Stimulated activated naive B cell treated with anti-CD40 and anti-IgM and Interleukin-4, amounts not matched to agents 10 μg/mL and 1 μg/mL and 100 μg/mL, for 72 hours (primary cell): ENCODE measurements at places on chromosomes 3 and 15.

- H3K36me3 ChIP-seq, result no peaks in the 10 kb centered on the region
- H3K27me3 ChIP-seq, result peaks cover 12% of the 10 kb centered on the region
- DNase-seq, result no peak
- no peak overlapping the region for H3K27ac ChIP-seq
- H3K4me3 ChIP-seq, result no peak overlapping the region
These were observed 77.5 kb downstream of the RPL22L1 start for GRCh38 chr3:170792471-170792870.

DNA sequence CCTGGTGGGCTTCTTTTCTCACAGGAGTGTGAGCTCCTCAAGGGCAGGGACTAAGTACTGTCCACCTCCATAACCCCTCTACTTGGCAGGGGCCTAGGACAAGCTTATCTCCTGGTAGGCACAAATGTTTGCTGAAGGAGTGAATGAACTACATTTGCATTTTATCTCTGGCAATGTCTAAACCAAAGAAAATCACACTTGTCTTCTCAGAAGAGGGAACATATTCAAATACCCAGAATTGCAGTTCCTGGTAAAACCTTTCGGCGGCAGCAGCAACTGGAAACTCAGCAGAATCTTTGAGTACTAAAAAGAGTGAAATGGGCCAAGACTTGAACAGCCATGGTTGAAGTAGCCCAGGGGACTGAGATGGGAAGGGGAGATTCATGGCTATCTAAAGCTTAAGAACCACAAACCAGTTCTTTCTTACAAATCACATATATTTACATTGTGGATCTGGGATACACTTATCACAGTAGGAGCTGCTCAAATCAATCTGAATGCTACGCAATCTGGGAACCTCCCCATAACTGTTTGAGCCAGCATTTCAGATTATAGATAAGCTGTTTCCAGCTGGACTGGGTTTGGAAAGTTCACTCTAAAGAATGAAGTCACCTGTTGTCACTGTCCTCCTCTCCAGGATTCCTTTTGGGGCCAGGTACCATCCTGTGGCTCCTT, 18.7 kb upstream of the PTPN9 start:
- no peak overlapping the region for H3K27ac ChIP-seq
- no peak overlapping the region for H3K4me3 ChIP-seq
- DNase-seq, result no peak

GRCh38 chr3:138732456-138732855, 102.3 kb downstream of the PIK3CB start:
- no peak for DNase-seq
- no peak overlapping the region for H3K27ac ChIP-seq

DNA sequence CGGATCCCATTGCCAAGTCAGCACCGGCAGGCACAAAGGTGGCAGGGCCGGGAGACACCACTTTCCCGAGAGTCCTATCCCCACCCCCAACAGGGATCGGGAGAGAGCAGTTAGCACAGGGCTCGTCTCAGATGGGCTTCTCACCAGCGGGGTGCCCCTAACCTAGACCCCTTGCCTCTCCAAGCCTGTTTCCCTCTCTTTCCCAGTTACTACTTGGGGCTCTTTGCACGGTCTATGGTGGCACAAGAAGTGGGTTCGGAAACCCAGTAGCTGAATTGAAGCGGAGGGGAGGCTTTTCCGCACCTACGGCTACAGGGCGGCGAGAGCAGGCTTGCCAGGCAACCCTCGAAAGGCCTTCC, 383 bp upstream of the EFCC1 start:
- peaks cover 76% of the 10 kb centered on the region for H3K27me3 ChIP-seq
- H3K4me3 ChIP-seq, result peak overlapping the region; percentile 79
- no peak for DNase-seq
- peaks cover 6% of the 10 kb centered on the region for H3K36me3 ChIP-seq
- H3K27ac ChIP-seq, result peak overlapping the region; percentile 25

DNA sequence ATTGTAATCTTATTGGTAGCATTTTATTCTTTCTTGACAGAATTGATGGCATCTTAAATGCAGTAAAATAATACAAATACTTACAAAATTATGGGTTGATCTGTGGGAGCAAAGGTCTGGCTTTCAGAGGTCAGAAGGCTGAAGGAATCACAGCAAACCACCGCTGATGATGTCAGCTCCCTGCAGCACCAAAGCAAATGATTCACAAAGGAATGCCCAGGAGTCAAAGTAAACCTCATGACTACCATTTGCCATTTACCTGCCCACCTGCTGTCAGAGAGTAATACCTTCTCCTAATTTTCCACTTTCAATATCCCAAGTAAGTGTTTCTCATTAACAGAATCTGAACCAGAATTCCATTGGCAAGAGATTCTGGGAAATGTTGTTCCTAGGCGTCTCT, 46.1 kb downstream of the CPA3 start:
- H3K27ac ChIP-seq, result no peak overlapping the region
- DNase-seq, result no peak

GRCh38 chr3:139668332-139668731, 9.4 kb downstream of the NMNAT3 start:
- H3K27me3 ChIP-seq, result no peaks in the 10 kb centered on the region
- H3K27ac ChIP-seq, result no peak overlapping the region
- no peaks in the 10 kb centered on the region for H3K4me1 ChIP-seq
- no peak overlapping the region for H3K4me3 ChIP-seq
- no peak for DNase-seq

GRCh38 chr3:187856555-187856954, 111.3 kb upstream of the BCL6 start:
- H3K4me3 ChIP-seq, result no peak overlapping the region
- peaks cover 3% of the 10 kb centered on the region for H3K27me3 ChIP-seq
- no peak overlapping the region for H3K27ac ChIP-seq
- DNase-seq, result no peak
- peaks cover 5% of the 10 kb centered on the region for H3K36me3 ChIP-seq

DNA sequence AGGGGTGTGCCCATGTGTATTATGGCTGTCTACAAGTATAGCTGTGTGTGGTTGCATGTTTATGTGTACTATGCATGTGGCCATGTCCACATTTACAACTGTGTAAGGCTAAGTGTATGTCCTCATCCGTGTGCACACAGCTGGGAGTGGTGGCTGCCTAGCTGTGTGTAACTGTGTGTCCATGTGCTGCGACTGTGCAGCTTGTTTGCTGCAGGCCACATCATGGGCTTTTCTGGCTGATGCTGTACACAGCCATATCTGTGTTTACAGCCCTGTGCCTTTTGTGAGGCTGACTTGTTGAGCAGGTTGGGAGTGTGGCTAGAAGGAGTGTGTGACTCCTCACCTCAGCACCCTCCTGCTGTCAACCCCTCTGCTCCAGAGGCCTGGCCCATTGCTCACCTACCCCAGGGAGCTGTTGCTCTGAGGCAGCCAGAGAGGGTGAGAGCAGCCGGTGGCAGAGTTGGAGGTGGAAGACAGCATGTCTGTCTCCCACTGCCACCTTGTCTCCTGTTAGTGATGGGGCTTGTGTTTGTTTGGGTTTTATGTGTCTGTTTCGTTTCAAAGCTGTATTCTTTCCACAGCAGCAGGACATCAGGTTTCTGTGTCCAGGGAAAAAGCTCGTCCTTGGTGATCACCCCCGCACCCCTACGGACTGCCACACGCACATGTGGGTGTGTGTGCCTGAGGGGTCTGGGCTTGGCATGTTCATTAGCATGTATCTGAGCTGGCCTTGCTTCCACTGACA, 1.4 kb upstream of the GRM2 start:
- H3K27ac ChIP-seq, result no peak overlapping the region
- H3K4me1 ChIP-seq, result peaks cover 25% of the 10 kb centered on the region
- peaks cover 33% of the 10 kb centered on the region for H3K36me3 ChIP-seq
- no peak for DNase-seq
- H3K27me3 ChIP-seq, result peaks cover 7% of the 10 kb centered on the region
- H3K4me3 ChIP-seq, result no peak overlapping the region
